ENCODE measurements at places on chromosomes 6 and 20. TPM values are rescaled to one million over a fixed set of nuclear protein-coding genes. Genes with fewer than 3 reads are reported as not detected.

Gene LHFPL5
- total RNA-seq = not detected

Gene GUCA1A
- not detected for total RNA-seq

Gene BACH2
- 2.9 TPM for total RNA-seq

Gene SIM1
- under 0.01 TPM for total RNA-seq

Gene BPI
- total RNA-seq = not detected

Gene IL20RA
- 0.26 TPM for total RNA-seq

Gene C6orf15
- total RNA-seq = not detected

Gene VAPB
- total RNA-seq = 12.2 TPM

Gene PHACTR3
- 3.4 TPM for total RNA-seq

Gene GRIK2
- total RNA-seq = 0.09 TPM

Gene ERVFRD-1
- not detected for total RNA-seq

Gene NHLRC1
- total RNA-seq = 0.43 TPM

Gene KCNK16
- not detected for total RNA-seq

Gene TPD52L2
- 140 TPM for total RNA-seq

Gene KLHDC3
- total RNA-seq = 134 TPM

Gene DDX27
- 21.5 TPM for total RNA-seq

Gene LCA5
- total RNA-seq = 1.6 TPM

Gene DEF6
- total RNA-seq = 0.33 TPM

Gene SMIM8
- 2.5 TPM for total RNA-seq

Gene SCRT2
- total RNA-seq = not detected

Gene CYP21A2
- total RNA-seq = under 0.01 TPM

Gene KHDRBS2
- not detected for total RNA-seq

Gene POLR3F
- 20.4 TPM for total RNA-seq

Gene ENPP5
- total RNA-seq = not detected

Gene VGLL2
- not detected for total RNA-seq

Gene APOM
- 0.54 TPM for total RNA-seq

Gene ELOVL4
- total RNA-seq = 0.60 TPM

Gene GTSF1L
- total RNA-seq = not detected

Gene C6orf120
- total RNA-seq = 25.3 TPM

Gene KCNK5
- not detected for total RNA-seq

Gene TSHZ2
- 4.4 TPM for total RNA-seq

Gene HLA-F
- total RNA-seq = 14.8 TPM

Gene FAM209B
- total RNA-seq = not detected

Gene TFAP2A
- 0.11 TPM for total RNA-seq
